ENCODE measurements at places on chromosomes 7 and 10.

GRCh38 chr7:14092331-14092730, 102.9 kb upstream of the ETV1 start:
- DNase-seq = no peak

GRCh38 chr7:94348142-94348541, 46.6 kb upstream of the COL1A2 start:
- DNase-seq = peak; percentile 72

- DNase-seq = peak; percentile 29
Measured at GRCh38 chr7:47253650-47254080, 328.2 kb downstream of the TNS3 start.

- no peak for DNase-seq
Measured at GRCh38 chr7:112144284-112145059, 61.7 kb downstream of the DOCK4 start.

DNA sequence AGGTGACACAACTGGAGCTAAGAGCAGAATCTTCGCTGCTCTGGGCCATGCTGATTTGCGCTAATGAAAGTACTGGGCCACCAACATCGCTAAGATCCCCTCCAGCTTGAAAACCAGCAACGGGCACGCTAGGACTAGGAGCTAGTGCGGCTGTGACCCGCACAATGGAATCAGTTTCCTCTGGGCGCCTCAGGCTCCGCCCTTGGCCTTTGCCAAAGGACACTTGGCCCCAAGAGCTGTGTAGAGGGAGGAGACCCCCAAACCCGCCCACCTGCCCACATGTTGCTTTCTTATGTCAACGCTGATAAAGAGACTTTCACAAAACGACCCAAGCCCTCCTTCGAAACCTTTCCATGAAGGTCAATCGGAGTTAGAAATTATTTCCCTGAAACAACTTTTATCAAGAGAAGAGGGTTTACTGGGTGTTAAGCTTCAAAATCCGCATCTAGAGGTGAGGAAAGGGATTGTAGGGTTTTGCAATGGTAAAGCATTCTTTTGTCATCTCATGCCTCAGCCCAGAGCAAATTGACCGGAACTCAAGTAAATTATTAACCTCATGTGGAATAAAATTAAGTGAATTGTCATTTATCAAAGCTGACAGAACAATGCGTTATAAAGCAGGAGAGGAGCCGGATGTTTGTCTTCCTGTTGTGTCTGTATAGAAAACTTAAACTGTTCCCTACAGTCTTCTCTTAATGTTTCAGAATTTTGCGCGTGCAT, 9.4 kb downstream of the ABCB5 start:
- DNase-seq = no peak

DNA sequence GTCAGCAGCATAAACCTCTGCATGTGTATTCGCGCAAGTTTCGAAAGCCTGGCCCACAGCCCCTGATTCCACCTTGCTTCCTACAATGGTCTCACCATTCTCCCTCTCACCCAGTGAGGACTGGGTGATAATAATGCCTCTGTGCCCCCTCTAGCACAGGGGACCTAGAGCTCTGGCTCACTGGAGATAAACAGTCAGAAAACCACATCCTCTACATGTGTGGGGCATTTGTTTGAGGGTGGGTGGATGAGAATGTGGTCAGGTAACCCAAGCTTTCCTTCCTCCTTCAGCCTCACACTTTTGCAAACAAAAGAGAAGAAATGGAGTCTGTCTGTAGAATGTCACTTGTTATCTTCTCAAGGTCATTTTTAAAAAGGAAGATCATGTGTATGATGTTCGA, 373.5 kb downstream of the KCNMA1 start:
- DNase-seq = no peak

DNA sequence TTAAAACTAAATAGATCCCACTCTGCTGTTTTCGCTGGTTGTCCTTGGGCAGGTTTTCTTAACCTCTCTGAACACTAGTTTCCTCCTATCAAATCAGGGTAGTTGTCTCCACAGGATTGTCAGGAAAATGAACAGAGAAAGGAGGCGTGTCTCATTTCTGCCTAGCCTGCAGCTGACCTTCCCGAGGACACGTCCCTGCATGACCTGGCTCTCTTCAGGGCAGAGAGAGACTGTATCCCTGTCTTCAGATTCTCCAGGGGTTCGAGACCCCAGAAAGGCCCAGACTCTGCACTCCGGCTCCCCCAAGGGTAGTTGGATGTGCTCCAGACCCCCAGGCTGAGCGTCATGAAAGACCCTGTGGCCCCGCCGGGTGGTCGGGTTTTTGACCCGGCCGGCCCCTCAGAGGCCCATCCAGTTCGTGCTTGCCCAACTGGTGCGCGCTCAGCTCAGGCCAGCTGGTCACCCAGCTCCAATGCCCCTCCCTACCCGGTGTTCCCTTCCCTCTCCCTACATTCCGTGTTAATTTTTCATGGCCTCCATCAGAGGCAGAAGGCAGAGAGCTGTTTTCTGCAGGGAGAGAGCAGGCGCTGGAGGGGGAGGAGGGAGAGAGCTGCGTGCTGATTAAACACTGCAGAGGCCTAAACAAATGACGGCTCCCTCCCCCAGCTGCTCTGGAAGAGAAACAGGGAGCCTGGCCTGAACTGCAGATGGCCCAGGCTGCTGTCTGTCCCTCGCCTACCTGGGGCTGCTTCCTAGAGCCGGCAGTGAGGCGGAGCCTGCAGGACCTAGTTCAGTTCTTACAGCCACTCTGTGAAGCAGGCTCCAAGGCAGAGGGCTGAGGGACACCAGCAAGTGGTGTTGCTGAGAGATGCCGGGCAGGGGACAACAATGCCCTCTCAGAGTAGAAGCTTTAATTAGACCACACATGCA, 86.2 kb upstream of the PPIF start:
- DNase-seq = no peak

GRCh38 chr10:10796774-10797415, 220.8 kb upstream of the CELF2 start:
- DNase-seq = no peak

GRCh38 chr7:121166916-121167315, 161.9 kb upstream of the WNT16 start:
- no peak for DNase-seq

- peak; percentile 91 for DNase-seq
Measured at GRCh38 chr10:79084012-79084971, 15.5 kb downstream of the ZMIZ1 start.

DNA sequence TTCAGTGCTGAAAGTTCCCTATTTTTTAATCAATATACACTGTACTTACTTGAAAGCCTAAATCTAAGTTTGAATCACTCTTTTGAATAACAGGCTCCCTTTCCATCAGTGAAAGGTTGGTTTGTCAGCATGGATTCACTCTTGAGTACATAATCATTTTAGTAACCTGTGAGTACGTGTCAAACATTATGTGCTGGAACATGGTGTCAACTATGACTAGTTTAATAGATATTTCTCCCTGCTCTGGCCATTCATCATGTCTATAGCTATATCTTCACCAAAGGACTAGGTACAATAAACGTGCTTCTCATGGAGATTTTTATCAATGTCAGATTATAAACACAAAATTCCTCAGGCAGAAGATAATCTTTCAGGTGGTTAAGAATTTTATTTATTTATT, 61.7 kb upstream of the MDFIC start:
- DNase-seq = no peak

DNA sequence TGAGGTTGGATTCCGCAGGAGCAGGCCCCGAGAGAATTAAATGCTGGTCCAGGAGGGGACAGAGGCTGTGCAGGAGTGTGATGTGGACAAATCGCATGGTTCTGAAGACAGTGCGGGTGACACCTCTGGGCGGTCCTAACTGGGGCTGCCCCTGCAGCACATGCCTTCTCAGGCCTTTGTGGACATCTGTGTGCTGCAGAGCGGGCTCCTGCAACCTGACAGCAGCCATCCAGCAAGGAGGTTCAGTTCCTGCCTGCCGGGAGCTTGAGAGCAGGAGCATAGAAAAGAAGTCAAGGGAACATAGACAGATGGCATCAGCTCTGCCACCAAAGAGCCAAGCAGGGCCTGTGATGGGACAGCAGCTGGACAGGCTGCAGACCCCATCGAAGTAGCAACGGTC, 135.9 kb upstream of the PPP2R2D start:
- no peak for DNase-seq

- no peak for DNase-seq
Measured at GRCh38 chr10:71740069-71740653, 20.6 kb upstream of the C10orf105 start.

GRCh38 chr10:128072941-128073645, 53.1 kb downstream of the MKI67 start:
- DNase-seq = no peak

- DNase-seq = peak; percentile 17
Measured at GRCh38 chr7:31775556-31775955, 88.5 kb downstream of the PPP1R17 start.

DNA sequence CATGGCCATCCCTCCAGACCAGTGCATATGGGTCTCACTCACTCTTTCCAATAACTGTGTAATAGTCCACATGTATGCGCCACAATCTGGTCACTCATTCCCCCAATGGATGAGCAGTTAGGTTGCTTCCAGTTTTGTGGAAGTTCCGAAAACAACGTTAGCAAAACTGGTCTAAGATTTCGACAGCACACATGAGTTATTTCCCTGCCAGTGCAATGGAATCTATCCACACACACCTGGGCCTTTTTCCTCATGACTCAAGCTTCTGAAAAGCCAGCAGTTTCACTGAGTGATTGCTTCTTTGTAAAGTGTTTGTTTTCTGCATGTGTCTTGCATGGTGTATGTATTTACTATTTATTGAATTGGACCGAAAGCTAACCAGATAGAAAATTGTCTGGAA, 58.8 kb upstream of the FHIP2A start:
- DNase-seq = no peak

DNA sequence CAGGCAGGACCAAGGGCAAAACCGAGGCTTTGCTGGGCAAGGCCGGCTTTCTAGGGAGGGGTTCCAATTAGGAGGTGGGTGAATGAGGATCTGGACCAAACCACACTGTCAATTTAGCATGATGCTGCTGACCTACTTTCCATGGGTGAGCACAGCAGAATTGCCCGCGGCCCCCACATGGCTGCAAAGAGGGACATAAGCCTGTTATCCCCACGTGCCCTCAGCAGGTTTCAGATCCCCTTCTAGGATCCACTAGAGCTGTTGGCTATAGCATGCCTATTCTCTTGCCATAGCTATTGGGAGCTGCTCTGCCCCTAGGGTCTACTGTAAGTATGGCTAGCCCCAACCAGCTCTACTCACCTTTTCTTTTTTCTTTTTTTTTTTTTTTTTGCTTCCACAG, 102.8 kb downstream of the COL13A1 start:
- DNase-seq = no peak

DNA sequence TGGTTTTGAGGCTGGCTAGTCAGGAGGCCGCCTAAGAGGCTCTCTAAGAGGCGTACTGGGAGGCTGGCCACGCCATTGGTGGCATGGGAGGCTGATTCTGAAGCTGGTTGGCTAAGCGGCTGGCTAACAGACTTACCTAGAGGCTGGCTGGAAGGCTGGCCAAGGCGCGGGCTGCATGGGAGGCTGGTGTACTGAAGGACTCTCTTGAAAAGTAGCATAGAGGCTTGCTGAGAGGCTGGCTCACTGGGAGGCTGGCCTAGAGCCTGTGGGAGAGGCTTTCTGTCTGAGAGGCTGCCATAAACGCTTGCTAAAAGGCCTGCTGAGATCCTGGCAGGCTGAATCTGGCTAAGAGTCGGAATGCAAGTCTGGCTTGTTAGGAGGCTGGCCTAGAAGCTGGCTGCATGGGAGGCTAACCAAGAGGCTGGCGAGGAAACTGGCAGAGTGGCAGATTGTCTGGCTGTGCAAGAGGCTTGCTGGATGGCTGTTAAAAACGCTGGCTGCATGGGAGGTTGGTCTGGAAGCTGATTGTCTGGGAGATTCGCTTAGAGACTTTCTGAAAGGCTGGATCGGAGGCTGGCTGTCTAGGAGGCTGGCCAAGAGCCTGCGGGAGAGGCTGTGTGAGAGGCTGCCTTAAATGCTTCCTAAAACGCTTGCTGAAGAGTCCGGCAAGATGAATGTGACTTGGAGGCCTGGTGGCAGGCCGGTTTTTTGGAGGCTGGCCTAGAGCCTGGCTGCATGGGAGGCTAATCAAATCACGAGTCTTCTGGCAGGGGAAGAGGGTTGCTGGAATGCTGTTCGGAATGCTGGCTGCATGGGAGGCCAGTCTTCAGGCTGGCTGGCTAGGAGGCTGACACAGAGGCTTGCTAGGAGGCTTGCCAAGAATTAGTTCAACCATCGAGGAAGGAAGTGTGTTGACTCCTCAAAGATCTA, 134.2 kb downstream of the OR13A1 start:
- no peak for DNase-seq

DNA sequence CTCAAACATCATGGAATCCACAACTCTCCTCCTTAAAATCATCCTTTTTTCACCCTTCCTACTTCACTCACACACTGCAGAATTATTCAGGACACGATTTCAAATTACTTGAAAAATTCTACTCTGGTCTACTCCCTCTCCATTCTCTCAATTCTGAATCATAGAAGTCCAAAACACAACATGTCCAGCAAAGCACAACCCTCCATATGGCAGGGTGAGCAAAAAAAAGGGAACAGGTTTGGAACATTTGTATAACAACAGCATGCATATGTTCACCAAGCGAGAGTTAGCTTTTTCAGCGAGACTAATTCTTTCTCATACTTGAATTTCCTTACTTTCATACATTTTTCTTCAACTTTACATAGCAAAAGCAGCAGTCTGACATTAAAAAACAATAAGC, 73.4 kb downstream of the ABI1 start:
- DNase-seq = no peak

GRCh38 chr7:133886797-133887196, 240.3 kb upstream of the LRGUK start:
- DNase-seq = no peak

DNA sequence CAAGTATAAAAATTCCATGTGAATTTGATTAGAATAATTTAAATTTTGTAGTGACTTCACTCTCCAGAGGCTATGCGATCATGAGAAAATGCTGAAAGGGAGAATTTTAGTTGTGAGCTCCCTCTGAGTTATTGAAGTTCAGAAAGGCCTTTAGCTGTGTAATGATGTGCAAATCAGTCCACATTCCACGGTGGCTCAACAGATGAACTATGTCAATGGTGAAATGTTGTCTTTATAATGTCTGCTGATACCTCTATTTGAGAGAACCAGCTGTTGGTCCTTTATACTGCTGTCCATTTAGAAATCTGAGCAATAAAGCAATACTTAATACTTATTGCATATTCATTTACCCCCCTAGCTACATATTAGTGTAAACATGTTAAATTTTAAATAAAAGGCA, 7.1 kb upstream of the ITGB8 start:
- DNase-seq = peak; percentile 81

- DNase-seq = no peak
Measured at GRCh38 chr7:2154831-2155230, 77.9 kb downstream of the MAD1L1 start.

GRCh38 chr10:16909271-16909767, 92.1 kb upstream of the RSU1 start:
- no peak for DNase-seq

Data from right lung (tissue), 10 donors.